Endothelial cell of umbilical vein (primary cell): ENCODE measurements at places on chromosomes 3 and 15. TPM values are rescaled to one million over a fixed set of nuclear protein-coding genes. Genes with fewer than 3 reads are reported as not detected.

GRCh38 chr15:57445872-57446271 is 69.6 kb downstream of the CGNL1 start:
- no peaks in the 10 kb centered on the region for H3K27me3 ChIP-seq
- H3K4me1 ChIP-seq = peaks cover 16% of the 10 kb centered on the region
- no peak for DNase-seq
- no peak overlapping the region for H3K27ac ChIP-seq
- H3K4me3 ChIP-seq = no peak overlapping the region

- no peak overlapping the region for H3K4me3 ChIP-seq
- no peaks in the 10 kb centered on the region for H3K27me3 ChIP-seq
- no peaks in the 10 kb centered on the region for H3K36me3 ChIP-seq
- H3K27ac ChIP-seq = no peak overlapping the region
- no peak for DNase-seq
Observed at GRCh38 chr3:176987901-176988650, 209.2 kb downstream of the TBL1XR1 start.

The IMPG2 gene
- total RNA-seq = 0.71 and 0.76 TPM in 2 replicates

The COLQ gene
- total RNA-seq = 1.1 and 2.3 TPM in 2 replicates
